ENCODE measurements at places on chromosomes 2 and 18.

- no peak for DNase-seq
Measured at GRCh38 chr18:34802959-34803358, 92.9 kb downstream of the DTNA start.

GRCh38 chr2:53512071-53512826, 255.4 kb upstream of the CHAC2 start:
- no peak for DNase-seq

DNA sequence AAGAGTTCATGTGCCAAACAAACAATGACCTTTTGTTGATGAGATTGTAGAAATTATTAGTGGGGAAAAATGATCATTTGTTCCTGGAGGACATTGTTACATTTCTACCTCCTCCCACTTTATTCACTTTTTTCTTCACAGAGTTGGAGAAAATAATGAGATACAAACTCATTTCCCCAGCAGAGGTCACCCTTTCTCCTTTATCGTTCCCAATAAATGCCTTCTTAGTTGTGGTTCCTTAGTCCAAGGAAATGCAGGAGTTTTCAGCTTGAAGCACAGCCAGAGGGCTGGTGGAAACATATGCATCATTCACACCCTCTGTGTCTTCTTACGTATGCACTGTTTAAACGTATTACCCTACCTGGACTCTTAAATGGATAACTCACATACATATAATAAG, 108.8 kb downstream of the SLC4A3 start:
- DNase-seq = no peak

DNA sequence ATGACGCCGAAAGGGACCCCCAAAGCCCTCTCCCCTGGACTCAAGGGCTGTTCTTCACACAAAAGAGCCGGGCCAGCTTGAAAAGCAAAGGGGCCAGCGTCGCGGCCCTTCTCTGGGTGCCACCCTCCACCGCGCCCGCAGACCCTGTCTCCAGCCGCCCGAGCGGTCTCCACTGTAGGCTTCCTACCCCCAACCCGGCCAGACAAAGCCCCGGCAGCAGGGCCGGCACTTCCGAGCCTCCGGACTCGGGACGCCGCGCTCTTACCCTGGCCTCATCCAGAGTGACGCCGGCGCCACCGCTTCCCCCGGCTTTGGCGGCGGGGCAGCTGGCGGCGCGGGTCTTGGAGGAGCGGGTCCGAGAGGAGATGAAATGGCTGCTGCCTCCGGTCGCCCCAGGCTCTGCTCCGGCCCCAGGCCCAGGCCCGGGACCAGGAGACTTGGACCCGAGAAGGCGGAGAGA, 603 bp downstream of the ATAD2B start:
- peak; percentile 29 for DNase-seq

- no peak for DNase-seq
Measured at GRCh38 chr2:219131327-219131726, 29.3 kb downstream of the NHEJ1 start.

- DNase-seq = no peak
Measured at GRCh38 chr2:134413912-134414311, 160.0 kb downstream of the MGAT5 start.

GRCh38 chr2:47223980-47224379, 68.9 kb upstream of the STPG4 start:
- DNase-seq = no peak

GRCh38 chr2:196590286-196590685, 49.2 kb upstream of the CCDC150 start:
- DNase-seq = no peak

DNA sequence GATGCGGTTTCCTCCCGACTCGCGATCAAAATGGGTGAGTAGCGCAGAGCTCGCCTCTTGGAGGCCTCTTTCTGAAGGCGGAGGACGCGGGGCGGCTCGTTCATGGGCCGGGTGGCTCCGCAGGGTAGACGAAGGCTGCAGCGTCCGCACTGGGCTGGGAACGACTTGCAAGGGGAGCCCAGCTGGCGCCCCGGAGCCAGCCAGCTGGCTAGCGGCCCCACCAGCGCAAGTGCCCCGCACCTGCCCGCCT, 328 bp upstream of the PASK start:
- DNase-seq = no peak

DNA sequence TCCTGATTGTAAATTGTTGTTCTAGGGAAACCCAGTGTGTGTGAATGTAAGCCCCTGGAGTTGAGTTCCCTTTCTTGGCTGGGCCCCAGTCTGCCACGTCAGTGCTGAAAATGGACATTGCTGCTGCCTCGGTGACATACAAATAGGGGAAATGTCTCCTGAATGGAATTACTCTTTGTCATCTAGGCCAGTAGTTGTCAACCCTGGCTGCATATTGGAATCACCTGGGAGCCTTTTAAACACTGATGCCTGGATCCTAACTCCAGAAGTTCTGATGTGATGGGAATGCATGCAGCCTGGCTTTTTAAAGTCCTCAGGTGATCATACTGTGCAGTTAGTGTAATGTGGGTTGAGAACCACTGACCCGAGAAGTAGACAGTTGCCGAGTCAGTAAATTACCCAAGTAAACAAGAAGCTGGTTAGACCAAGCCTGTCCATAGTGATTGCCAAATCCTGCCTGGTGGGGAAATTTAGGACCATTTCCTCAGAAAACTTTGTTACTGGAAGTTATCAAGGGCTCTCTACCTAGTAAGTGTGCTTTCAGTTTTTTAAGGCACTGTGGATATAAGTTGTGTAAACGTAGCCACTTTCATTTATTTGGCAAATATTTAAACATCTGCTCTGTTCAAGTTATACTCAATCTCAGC, 27.6 kb upstream of the IL1R1 start:
- no peak for DNase-seq

DNA sequence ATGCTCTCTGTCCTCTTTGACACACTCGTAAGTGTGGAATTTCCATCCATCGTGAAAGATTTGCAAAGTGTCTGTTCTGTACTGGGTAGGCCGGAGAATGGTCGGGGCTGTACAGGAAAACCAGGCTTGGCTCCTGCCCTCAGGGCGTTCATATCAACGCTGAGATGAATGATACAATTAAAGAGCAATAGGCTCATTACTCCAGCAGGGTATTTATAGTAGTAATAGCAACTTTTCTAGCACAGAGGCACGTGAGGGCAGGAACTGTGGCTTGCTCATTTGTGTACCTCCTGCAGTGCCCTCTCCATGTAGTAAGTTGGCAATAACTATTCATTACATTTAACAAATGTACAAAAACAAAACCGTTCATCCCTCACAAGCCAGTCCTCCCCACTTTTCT, 5.3 kb upstream of the NCK2 start:
- DNase-seq = no peak
